ENCODE measurements at places on chromosomes 1 and 21. TPM values are rescaled to one million over a fixed set of nuclear protein-coding genes. Genes with fewer than 3 reads are reported as not detected.

- no peak overlapping the region for H3K4me3 ChIP-seq
- H3K27ac ChIP-seq = no peak overlapping the region
- H3K27me3 ChIP-seq = peaks cover 14% of the 10 kb centered on the region
- H3K36me3 ChIP-seq = no peaks in the 10 kb centered on the region
- DNase-seq = no peak
- peaks cover 4% of the 10 kb centered on the region for H3K4me1 ChIP-seq
These were observed 53.3 kb upstream of the ATP1B1 start for GRCh38 chr1:169053196-169053595.

- peaks cover 4% of the 10 kb centered on the region for H3K36me3 ChIP-seq
- peaks cover 54% of the 10 kb centered on the region for H3K4me1 ChIP-seq
- peak overlapping the region; percentile 85 for H3K4me3 ChIP-seq
- H3K27ac ChIP-seq = peak overlapping the region; percentile 77
- DNase-seq = no peak
These were observed 292.8 kb downstream of the DISC1 start for GRCh38 chr1:231919239-231919885.

DNA sequence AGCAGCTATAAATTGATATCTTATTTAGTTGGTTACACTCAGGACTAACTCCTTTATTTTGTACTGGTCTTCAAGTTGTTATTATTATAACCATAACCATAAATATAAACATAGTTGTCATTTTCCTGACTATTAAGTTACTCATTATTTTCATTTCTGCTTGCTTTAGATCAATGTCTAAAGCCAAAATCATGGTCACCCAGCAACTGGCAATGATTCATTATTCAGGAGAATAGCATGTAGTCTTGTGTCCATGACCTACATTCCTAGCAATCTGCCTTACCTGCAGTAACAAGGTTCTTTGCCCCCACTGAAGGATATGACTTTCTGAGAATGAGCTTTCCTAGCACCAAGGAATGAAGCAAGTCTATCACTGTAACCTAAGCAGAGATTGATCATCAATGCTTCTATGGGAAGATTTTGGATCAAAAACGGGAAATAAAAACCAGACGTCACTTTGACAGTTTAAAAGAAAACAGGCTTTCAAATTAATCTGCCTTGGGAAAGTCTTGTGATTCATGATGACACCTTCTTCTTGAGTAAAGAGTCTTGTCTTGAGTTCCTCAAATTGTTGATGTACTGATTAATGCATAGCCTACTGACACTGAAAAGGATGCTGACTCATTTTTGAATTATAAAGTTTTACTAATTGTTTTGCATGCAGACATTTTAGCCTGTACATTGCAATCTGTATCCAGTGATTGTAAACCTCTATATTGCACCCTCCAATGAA, 203.3 kb upstream of the IVNS1ABP start:
- no peaks in the 10 kb centered on the region for H3K36me3 ChIP-seq
- no peak overlapping the region for H3K27ac ChIP-seq
- H3K4me1 ChIP-seq = no peaks in the 10 kb centered on the region
- H3K4me3 ChIP-seq = no peak overlapping the region
- DNase-seq = no peak

- no peak overlapping the region for H3K4me3 ChIP-seq
- peaks cover 6% of the 10 kb centered on the region for H3K36me3 ChIP-seq
- H3K27ac ChIP-seq = no peak overlapping the region
- H3K4me1 ChIP-seq = peaks cover 12% of the 10 kb centered on the region
These were observed 28.7 kb upstream of the CRNN start for GRCh38 chr1:152442765-152443164.

GRCh38 chr21:44737706-44738354, 26.5 kb upstream of the TSPEAR start:
- no peak overlapping the region for H3K4me3 ChIP-seq
- no peak for DNase-seq
- peaks cover 9% of the 10 kb centered on the region for H3K4me1 ChIP-seq

DNA sequence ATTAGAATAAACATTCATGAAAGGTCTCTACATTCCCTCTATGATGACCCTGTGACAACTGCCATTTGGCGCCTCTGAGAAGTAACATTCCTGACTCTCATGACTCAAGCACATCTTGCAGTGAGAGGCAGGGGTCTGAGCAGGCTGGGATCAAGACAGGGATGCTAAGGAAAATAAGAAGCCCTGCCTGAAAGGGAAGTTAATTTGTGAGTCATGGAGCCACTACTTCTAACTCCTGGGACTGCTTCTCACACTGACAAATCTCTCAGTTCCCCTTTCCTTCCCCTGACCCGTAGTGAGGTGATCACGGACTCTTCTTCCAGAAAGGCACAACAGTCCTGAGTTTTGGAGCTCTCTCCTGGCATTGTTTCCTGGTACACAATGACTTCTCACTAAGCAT, 231.9 kb downstream of the TNR start:
- no peak for DNase-seq
- H3K27me3 ChIP-seq = peaks cover 41% of the 10 kb centered on the region
- no peaks in the 10 kb centered on the region for H3K4me1 ChIP-seq
- H3K4me3 ChIP-seq = no peak overlapping the region
- no peak overlapping the region for H3K27ac ChIP-seq

GRCh38 chr1:47627471-47628370, 189.9 kb downstream of the FOXD2 start:
- H3K4me3 ChIP-seq = no peak overlapping the region
- H3K36me3 ChIP-seq = no peaks in the 10 kb centered on the region
- DNase-seq = no peak
- H3K27ac ChIP-seq = no peak overlapping the region
- H3K4me1 ChIP-seq = peaks cover 4% of the 10 kb centered on the region
- peaks cover 68% of the 10 kb centered on the region for H3K27me3 ChIP-seq

DNA sequence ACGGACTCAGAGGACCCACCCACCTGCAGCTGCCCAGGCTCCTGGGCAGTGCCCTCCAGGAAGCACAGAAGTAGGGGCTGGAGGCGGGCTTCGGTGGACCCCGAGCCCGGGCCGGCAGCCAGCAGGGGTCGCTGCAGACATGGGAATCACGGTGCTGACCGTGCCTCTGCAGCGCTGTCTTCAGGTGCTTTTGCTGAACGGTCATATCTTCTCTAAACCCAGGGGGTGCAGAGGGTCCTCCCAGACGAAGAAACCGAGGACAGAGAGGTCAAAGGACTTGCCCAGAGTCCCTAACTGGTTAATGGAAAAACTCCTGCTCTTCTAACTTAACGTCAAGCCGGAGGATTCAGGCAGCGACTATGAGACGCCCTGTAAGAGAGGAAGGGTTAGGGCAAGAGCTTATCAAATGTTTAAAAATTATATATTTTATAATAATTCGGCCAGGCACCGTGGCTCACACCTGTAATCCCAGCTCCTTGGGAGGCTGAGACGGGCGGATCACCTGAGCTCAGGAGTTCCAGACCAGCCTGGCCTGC, 21.5 kb upstream of the LEFTY2 start:
- peaks cover 2% of the 10 kb centered on the region for H3K36me3 ChIP-seq
- no peak overlapping the region for H3K4me3 ChIP-seq
- H3K27me3 ChIP-seq = peaks cover 13% of the 10 kb centered on the region
- H3K4me1 ChIP-seq = peaks cover 2% of the 10 kb centered on the region
- DNase-seq = peak; percentile 37

DNA sequence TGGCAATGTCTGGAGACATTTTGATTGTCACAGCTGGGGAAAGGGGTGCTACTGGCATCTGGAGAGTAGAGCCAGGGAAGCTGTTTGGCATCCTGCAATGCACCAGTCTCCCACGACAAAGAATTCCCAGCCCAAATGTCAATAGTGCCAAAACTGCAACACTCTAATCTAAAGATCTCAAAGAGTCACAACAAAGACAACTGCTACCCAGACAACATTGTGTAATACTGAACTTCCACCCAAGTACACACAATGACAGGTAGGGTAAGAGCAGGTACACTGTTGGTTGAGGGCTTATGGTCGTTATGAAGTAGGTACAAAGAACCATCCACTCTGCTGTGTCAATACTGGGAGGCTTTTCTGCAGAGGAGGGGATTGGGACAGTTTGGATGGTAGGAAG, 8.2 kb upstream of the TMEM51 start:
- H3K36me3 ChIP-seq = no peaks in the 10 kb centered on the region
- H3K27ac ChIP-seq = no peak overlapping the region
- no peak for DNase-seq
- peaks cover 88% of the 10 kb centered on the region for H3K27me3 ChIP-seq
- no peak overlapping the region for H3K4me3 ChIP-seq
- H3K4me1 ChIP-seq = no peaks in the 10 kb centered on the region

DNA sequence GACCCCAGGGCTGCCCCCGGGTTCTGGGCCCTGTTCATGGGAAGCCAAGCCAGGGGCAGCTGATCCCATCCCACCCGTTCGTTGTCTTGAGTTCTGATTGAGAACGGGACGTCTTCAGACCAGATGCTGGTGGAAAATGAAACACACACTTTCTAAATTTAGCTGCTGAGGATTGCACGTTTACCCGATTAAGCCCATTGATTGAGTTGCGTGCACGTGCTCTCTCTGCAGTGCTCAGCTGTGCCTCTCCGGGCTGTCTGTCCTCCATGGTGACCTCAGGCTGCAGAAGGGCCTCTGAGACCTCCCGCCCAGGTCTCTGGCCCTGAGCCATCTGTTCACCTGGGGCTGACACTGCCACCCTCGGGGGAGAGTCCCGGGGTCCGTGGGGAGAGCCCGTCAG, 27.0 kb upstream of the PEX10 start:
- no peaks in the 10 kb centered on the region for H3K36me3 ChIP-seq
- H3K4me1 ChIP-seq = peaks cover 4% of the 10 kb centered on the region
- peaks cover 6% of the 10 kb centered on the region for H3K27me3 ChIP-seq
- H3K4me3 ChIP-seq = no peak overlapping the region

GRCh38 chr21:18782721-18783120, 379.1 kb upstream of the TMPRSS15 start:
- H3K27ac ChIP-seq = no peak overlapping the region
- H3K27me3 ChIP-seq = no peaks in the 10 kb centered on the region
- H3K4me3 ChIP-seq = no peak overlapping the region
- no peaks in the 10 kb centered on the region for H3K36me3 ChIP-seq

- no peak overlapping the region for H3K27ac ChIP-seq
- H3K4me1 ChIP-seq = peaks cover 11% of the 10 kb centered on the region
- H3K36me3 ChIP-seq = peaks cover 9% of the 10 kb centered on the region
- peaks cover 11% of the 10 kb centered on the region for H3K27me3 ChIP-seq
- no peak for DNase-seq
- peak overlapping the region; percentile 79 for H3K4me3 ChIP-seq
These were observed 1.6 kb downstream of the TMEM200B start for GRCh38 chr1:29121936-29122681.

DNA sequence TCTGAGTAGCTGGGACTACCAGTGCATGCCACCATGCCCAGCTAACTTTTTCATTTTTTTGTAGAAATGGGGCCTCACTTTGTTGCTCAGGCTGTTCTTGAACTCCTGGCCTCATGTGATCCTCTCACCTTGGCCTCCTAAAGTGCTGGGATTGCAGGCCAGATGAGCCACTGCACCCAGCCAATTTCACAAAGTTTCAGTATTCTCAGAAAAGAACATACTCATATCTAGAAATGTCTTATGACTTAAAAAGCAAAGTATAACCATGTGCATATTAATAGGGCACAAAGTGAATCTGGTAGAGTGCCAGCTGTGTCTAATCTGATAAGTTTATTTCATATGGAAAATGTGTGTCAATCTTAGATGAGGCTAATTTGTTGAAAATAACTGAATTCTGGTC, 87.5 kb upstream of the CACYBP start:
- H3K4me1 ChIP-seq = peaks cover 27% of the 10 kb centered on the region
- DNase-seq = no peak
- H3K4me3 ChIP-seq = no peak overlapping the region
- no peak overlapping the region for H3K27ac ChIP-seq

DNA sequence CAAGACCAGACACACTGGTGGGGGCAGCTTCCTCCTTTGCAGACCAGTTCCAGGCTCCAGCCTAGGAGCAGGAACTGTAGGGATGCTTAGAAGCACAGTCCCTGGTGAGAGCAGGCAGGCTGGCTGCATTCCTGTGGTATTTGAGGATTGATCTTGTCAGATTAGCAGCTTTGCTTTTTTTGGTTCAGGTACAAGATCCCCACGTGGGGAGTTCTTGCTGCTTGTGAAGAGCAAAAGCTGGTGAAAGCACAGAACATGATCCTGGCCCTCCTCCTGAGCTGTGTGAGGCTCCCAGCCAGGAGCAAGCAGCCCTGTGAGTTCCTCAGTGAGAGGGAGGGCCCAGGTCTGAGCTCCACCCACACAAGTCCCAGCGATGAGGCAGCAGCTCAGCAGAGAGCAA, 75.3 kb upstream of the ARTN start:
- peaks cover 4% of the 10 kb centered on the region for H3K36me3 ChIP-seq
- no peaks in the 10 kb centered on the region for H3K4me1 ChIP-seq
- H3K27ac ChIP-seq = no peak overlapping the region
- no peak overlapping the region for H3K4me3 ChIP-seq

DNA sequence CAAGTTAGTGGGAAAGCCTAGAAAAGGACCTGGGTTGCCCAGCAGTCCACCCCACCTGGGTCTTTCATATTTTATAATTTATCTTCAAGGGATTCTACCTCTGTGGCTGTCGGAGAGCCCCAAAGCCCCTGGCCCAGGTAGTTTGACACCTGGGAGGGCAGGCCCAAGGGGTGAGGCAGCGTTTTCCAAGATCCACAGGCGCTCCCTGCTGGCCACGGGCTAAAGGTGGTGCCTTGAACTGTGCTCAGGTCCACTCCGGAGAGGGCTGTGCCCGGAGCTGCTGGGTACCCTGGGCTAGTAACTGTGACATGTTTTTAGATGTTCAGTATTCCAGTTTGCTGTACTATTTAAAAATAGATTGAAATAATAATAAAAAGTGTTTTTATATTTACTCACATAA, 37.2 kb upstream of the CRNN start:
- no peaks in the 10 kb centered on the region for H3K36me3 ChIP-seq
- peaks cover 46% of the 10 kb centered on the region for H3K27me3 ChIP-seq
- H3K27ac ChIP-seq = no peak overlapping the region
- no peak overlapping the region for H3K4me3 ChIP-seq

DNA sequence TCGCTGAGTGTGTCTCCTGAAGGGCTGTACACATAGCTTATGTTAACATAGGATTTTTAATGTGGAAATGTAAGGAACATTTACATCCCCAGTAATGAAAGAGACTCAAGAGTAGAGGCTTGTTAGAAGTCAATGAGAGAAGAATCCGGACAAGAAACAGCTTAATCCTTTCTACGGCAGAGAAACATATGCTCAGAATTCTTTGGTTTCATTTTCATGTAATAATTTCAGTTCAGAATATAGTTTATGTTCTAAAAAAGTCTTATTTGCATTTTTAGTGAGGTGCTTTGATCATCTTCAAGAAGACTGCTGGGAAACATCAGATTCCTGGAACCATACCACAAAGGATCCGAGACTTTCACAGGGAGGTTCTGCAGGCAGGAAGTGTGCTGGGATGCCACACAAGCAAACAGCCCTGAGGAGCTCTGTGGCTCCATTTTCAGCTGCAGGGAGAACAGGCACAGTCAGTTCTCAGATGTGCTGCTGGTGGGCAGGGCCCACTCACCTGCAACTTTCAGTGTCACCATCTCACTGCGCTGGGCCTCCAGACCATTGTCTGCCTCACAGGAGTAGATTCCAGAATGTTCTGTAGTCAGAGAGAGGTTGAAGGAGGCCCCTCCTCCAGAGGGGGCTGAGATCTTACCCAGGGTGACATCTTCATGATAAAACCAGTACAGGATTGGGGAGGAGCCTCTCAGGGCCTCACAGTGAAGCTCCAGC, 28.4 kb downstream of the FCRL5 start:
- peaks cover 10% of the 10 kb centered on the region for H3K4me1 ChIP-seq
- no peaks in the 10 kb centered on the region for H3K36me3 ChIP-seq
- peak overlapping the region; percentile 24 for H3K27ac ChIP-seq
- peaks cover 29% of the 10 kb centered on the region for H3K27me3 ChIP-seq
- peak overlapping the region; percentile 31 for H3K4me3 ChIP-seq
- no peak for DNase-seq

- H3K4me3 ChIP-seq = no peak overlapping the region
- no peak overlapping the region for H3K27ac ChIP-seq
- peaks cover 27% of the 10 kb centered on the region for H3K4me1 ChIP-seq
- peaks cover 2% of the 10 kb centered on the region for H3K36me3 ChIP-seq
These were observed 28.5 kb downstream of the SKI start for GRCh38 chr1:2256435-2257244.

Gene MIXL1
- total RNA-seq = not detected

Gene TMPRSS3
- 2.8 TPM for total RNA-seq

Gene USH2A
- total RNA-seq = not detected

Gene FBXO2
- total RNA-seq = 1.3 TPM

Gene TNFRSF4
- total RNA-seq = 127 TPM

All from T-helper 17 cell (primary cell).